ENCODE measurements at places on chromosomes 13 and 19.
A peak's percentile ranks its signal among the peaks of the same experiment; 100 is the strongest.

DNA sequence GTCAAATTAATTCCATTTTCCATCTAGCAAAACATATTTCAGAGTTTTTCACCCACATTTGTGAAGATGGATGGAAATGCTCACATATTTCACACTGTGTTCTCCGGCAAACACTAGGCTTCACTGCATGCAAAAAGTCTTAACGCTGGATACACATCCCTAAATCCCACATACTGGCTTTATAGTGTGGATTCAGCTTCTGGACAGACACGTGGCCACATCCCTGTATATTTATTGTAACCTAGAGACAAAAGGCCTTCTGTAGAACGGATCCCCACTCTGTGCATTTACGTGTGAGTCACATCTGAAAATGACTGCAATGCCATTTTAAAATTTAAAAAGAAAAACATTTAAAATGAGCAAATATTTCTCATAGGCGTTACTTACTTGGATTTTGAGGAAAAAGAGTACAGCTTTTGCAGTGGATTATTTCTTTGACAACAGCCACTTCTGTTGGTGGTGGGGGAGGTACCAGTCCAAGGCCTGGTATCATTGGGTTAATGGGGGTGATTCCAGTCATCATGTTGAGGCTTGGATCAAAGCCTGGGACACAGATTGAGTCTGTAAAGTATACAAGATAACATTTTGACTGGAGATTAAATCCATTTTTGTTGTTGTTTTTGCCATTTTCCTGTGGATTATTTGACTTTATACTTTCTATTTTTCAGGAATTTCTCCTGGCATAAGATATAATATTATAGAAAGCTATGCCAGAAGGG is 337.7 kb downstream of the DNAJC15 start:
- no peak for DNase-seq

DNA sequence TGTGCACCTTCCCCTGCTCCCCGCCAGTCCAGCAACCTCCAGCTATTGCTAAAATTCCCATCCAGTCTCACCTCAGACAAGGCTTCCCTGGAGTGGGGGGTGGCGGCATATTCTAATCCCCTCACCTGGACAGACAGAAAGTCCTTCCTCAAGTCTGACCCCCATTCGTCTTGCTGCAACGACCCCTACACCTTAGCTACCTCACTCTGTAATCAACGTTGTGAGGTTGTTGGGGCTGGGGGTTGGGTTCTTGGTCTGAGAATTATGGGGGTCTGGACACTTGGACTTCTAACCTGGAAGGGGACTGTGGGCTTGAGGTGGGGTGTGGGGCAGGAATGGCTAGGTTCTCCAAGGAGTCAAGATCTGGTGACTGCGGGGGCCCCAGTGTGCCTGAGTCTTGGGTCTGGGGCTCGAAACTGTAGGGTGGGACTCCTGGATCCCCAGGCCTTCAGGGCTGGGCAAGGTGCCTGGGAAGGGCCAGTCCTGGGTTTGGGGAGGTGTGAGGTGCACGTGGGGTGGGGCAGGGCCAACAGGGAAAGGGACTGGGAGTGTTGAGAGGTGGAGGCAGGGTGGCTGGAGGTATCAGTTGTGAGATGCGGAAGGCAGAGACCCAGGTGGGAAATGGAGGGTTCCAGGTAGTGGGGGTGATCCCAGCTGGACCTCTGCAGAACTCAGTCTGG is 1.3 kb downstream of the FOXA3 start:
- DNase-seq: no peak

- DNase-seq: peak; percentile 65
These were observed at the start of gene EBI3 for GRCh38 chr19:4229179-4229931. Gene EBI3 (plus strand): TSS chr19:4229523. CDS start chr19:4229551, 28 bp downstream.

GRCh38 chr13:31000889-31001288 is 68.4 kb downstream of the TEX26 start:
- DNase-seq: no peak

DNA sequence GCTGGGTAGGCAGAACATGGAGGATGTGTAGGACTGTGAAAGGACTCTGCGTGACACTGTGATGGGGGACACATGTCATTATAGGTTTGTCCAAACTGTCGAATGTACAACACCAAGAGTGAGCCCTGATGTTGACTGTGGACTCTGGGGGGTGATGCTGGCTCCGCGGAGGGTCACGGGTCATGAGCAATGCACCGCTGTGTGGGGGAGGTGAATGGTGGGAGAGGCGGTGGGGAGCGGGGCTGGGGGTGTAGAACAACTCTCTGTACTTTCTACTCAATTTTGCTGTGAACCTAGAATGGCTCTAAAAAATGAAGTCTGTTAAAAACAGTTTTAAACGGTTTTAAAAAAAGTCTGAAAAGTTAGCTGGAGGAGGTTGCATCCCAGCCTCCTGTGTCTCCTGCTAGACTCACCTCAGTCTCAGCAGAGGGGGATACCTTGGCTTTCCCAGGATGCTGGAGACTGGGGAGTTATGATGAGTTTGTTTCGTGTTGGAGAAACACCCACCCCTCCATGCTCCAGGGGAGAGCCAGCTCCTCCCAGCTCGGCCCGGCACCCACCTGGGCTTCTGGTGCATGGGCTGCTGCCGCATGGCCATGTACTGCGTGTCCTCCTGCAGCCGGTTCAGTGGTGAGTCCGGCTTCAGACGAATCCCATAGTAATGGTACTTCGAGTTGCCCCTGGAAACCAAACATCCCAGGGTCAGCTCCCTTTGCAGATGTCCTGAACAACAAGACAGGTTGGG is 34.7 kb upstream of the RANBP3 start:
- no peak for DNase-seq

DNA sequence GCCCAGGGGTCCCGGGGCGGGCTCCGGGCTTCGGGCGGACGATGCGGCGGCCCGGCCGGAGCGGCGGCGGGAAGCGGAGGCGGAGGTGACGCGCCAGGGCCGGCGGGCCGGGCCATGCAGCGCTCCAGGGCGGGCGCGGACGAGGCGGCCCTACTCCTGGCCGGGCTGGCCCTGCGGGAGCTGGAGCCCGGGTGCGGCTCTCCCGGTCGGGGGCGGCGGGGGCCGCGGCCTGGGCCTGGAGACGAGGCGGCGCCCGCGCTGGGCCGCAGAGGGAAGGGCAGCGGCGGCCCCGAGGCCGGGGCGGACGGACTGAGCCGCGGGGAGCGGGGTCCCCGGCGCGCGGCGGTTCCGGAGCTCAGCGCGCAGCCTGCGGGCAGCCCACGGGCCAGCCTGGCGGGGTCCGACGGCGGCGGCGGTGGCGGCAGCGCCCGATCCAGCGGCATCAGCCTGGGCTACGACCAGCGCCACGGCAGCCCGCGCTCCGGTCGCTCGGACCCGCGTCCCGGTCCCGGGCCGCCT is 362 bp downstream of the WTIP start:
- DNase-seq: no peak

GRCh38 chr19:43799502-43800142 is 2.6 kb downstream of the LYPD5 start:
- DNase-seq: no peak

Measured in GM18507 (cell line).